CD8-positive, alpha-beta T cell (primary cell): ENCODE measurements at places on chromosomes 7 and 10. TPM values are rescaled to one million over a fixed set of nuclear protein-coding genes. Genes with fewer than 3 reads are reported as not detected.

The FAM20C gene
- total RNA-seq: 0.39 TPM

The GPR37 gene
- not detected for total RNA-seq

The MBL2 gene
- total RNA-seq: not detected

The HOXA7 gene
- total RNA-seq: not detected

The CSGALNACT2 gene
- 66.9 TPM for total RNA-seq

The LBX1 gene
- total RNA-seq: not detected

The OSBPL3 gene
- total RNA-seq: 13.8 TPM
